Gastroesophageal sphincter (tissue), 4 donors: ENCODE measurements at places on chromosomes 3 and 15. TPM values are rescaled to one million over a fixed set of nuclear protein-coding genes. Genes with fewer than 3 reads are reported as not detected.
A peak's percentile ranks its signal among the peaks of the same experiment; 100 is the strongest.

- peak; percentile 88 for ATAC-seq
These were observed 11.0 kb downstream of the LYSMD2 start for GRCh38 chr15:51726302-51727073.

DNA sequence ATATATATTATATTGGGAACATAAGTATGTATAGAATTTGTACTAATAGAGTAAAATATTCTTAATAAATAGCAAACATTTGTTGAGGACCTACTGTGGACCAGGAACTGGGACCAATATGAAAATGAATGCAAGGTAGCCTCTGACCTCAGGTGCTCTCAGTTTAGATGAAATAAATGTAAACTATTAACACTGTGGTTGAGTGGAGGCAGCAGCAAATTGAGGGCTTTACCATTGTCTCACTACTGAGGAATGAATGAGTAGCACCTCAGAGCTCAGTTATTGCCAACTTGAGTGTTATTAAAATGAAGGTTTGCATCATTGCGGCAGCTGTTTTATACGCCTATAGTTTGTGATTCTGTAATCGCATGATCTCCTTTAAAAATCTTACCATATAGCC, 90.9 kb upstream of the CGNL1 start:
- no peak for ATAC-seq

GRCh38 chr3:25619382-25619781, 45.3 kb downstream of the TOP2B start:
- ATAC-seq, result no peak

The SCN11A gene
- total RNA-seq, result not detected

GRCh38 chr15:86615816-86616215, 536.1 kb downstream of the AGBL1 start:
- no peak for ATAC-seq

The ADGRG7 gene
- not detected for total RNA-seq

The MKRN2OS gene
- total RNA-seq, result not detected

The SLC51A gene
- total RNA-seq, result not detected

GRCh38 chr3:188739511-188739910, 432.3 kb upstream of the TPRG1 start:
- ATAC-seq, result no peak

The CAV3 gene
- total RNA-seq, result not detected

The CASR gene
- total RNA-seq, result not detected

GRCh38 chr3:195212033-195212748, 58.8 kb downstream of the XXYLT1 start:
- no peak for ATAC-seq

The TRIM42 gene
- not detected for total RNA-seq

- ATAC-seq, result no peak
These were observed 5.6 kb upstream of the ASB14 start for GRCh38 chr3:57298041-57298440.

DNA sequence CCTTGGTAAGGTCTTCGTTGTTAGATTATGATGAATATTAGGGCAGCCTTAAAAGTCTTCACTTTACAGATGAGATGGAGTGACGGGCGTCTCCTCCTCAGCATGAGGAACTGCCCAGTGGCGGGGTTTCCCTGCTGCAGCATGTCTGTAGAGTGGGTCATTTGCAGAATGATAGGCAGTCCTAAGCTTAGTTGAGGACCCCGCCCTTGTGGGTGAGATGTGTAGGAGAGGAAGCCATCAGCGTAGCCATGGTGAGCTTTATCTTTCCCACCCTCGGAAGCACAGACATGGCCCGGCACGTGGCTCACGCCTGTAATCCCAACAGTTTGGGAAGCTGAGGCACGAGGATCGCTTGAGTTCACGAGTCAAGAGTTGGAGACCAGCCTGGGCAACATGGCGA, 877 bp downstream of the NIT2 start:
- no peak for ATAC-seq
